SK-N-MC (cell line): ENCODE measurements at places on chromosomes 3 and 15.

DNA sequence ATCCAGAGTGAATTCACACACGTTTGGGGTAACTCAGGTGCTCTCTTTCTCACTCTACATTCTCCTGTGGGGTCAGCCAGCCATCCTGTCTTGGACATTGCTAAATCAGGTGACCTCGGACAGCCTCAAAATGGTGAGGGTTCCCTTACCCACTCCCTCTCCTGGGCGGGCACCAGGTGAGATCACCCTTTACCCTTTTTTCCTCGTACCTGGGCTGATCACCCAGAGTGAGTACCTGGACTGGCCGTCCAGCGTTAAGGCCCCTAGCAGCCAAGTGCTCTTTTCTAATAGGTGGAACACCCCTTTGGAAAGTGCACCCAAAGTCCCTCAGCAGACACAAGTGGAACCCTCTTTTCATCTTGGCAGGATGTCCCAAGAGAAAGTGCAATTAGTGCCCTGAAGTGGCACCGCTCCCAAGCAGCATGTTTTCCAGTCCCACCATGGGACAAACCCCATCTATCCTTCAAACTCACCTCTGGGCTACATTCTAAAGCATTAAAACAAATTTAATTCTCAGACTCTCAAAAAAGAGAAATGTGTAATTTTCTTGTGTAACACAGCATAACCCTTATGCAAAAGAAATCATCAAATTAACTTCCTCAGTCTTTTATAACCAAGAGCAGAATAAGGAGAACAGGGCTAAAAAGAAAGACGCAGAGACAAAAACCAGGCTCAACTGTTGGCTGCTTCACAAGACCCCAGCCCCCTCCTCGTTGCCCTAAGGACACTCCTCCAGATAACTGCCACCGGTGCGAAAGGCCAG, 20.7 kb downstream of the TRANK1 start:
- no peak for DNase-seq

- no peak for DNase-seq
Observed at GRCh38 chr3:37310666-37311050, 136.3 kb upstream of the LRRFIP2 start.

- no peak for DNase-seq
Observed at GRCh38 chr3:37287776-37288175, 113.4 kb upstream of the LRRFIP2 start.

DNA sequence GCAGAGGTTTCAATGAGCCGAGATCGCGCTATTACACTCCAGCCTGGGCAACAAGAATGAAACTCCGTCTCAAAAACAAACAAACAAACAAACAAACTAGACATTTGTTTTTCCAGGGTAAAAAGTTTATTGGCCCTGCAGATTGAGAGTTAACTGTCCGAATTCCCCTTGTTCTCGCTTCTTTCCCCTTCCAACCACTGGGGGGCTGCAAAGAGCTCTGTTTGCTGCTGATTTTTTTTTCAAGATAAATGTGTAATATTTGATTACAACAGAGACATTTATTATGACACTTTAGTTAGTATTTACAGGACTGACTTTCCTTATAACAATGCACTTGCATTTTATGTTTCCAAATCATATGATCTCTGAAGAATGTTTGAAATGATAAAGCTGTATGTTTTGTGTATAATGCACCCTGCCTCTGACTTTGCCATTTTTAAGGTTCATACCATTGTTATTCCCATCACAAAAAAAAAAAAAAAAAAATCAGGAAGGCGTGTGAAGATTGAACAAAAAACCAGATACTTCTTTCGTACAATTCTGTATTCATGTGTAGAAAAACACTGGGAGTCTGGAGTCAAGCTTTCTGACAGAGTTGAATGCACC, 2.8 kb downstream of the CLSTN2 start:
- DNase-seq: peak; percentile 55

DNA sequence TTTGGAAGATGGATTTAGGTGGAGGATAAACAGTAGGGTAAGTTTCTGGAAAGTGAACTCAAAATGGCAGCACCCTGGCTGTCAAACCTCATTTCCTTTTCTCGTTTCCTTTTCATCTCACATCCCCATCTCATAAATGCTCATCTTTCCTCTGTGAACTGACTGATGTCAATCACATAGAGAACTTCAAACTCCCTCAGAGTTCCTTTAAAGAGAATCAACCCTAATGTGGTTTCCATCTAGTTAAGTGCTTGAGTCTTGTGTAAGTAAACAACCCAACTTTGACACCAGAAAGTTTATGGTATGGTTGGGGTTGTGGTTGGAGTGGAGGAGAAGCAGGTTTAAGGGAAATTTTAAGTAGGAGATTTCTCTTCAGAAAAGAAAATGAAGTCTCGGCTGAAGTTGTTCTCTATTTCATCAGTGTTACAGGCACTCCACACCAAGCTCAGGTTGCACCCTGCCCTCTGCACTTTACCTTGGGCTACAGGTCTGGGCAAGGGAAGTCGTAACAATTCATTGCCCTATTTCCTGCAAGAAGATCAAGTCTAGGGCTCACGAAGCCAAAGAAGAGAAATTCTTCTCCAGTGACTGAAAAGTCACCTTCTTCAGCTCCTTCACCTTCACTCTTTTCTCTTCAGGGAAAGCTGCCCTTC, 34.4 kb upstream of the TNIK start:
- no peak for DNase-seq

GRCh38 chr3:66237552-66237951, 16.8 kb downstream of the SLC25A26 start:
- no peak for DNase-seq

DNA sequence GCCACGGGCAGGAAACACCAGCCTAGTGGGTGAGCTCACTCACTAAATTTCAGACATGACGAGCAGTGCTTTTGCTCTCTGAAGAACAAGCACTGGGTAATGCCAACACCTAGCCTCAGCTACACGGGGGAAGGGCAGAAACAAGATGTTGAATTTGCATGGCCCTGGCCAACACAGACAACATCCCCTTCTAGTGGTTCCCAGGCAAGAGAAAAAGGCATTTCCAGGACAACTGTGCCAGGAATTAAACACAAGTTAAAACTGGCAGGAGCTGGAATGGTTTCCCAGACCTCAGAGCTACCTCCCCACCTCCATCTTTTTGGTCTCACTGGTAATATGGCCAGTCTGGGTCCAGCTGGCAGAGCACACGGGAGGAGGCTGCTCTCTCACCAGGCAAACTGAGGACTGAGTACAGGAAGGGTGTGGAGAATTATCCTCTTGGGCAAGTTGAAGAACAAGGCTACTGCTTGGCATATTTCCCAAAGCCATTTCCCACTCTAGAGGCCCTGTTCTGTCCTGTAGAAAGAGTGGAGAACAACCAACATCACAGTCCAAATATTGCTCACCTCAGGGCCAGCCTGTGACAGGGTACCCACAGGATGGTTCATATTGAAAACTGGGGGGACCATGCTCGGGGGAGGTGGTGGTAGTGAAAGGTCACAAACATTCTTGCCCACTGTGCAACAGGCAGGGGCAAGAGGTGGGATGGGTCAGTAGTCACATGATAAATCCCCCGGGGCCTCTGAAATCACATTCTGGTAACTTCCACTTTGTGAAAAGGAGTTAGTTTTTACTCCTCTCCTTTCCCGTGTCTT, 26.5 kb downstream of the TSPAN3 start:
- DNase-seq: no peak

DNA sequence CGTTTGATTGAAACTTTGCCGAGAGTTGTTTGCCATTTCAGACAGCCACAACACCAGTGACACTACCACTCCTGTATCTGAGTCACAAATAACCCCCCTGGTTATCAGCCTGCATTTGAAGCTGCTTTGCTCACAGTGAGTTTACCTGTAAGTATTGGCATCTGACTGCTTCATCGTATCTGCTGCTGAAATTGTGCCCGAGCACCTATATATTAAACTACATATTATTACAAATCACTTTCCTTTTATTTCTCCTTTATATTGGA, 39.2 kb upstream of the SPSB4 start:
- no peak for DNase-seq

GRCh38 chr3:2334921-2335320, 236.3 kb downstream of the CNTN4 start:
- DNase-seq: no peak

GRCh38 chr15:62985768-62986167, 56.8 kb upstream of the TPM1 start:
- no peak for DNase-seq

- DNase-seq: no peak
Observed at GRCh38 chr15:41001524-41002214, 48.4 kb downstream of the CHAC1 start.

DNA sequence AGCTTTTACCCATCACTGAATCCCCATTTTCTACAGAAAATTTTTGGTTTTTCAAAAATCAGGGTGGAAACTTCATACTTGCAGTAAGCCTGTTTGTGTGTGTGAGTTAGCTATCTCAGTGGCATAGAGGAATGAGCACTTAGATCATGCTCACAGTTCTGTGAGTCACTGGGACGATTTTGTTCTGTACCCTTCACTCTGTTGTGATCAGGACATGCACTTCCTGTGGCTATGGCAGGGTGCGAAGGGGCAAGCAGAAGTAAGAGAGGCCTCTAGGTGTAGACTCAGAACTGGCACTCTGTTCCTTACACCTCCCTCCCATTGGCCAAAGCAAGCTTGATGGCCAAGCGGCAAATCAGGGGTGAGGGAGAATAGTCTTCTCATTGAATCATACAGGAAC, 11.6 kb downstream of the NIPA2 start:
- DNase-seq: no peak

DNA sequence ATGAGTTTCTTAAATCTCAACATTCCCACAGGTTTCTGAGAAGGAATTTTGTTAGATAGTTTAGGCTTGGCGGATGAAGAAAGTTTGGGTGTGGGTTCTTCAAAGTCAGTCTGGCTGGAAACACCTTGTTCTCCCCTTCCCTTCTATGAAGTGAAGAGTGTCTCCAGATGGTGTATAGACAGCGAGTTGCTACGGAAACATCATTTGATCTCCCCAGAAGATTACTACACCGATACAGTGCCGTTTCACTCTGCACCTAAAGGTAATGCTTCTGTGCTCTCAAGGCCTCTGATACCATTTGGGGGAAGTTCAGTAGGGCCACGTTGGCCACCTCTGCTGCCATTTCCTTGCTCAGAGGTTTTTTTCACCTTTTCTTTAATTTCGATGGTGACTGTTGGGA, 20.6 kb downstream of the DLEC1 start:
- no peak for DNase-seq

GRCh38 chr3:137171834-137172603, 214.2 kb downstream of the IL20RB start:
- no peak for DNase-seq

DNA sequence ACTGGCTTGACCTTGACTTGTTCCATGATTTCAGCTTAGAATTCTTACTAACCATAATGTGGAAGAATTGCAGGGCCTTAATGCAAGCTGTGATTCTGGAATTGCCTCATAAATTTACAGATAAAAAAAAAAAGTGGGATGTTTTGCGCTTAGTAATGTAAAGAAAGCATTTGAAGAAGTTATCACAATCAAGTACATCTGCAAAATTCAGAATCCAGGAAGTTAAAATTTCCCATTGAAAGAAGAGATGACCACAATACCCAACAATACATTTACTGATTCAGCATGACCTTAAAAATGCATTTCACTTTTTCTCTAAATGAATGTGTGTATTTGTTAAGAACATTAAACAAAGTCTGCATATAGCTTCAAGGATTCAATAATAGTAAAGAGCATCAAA, 65.1 kb upstream of the CCNL1 start:
- no peak for DNase-seq

- no peak for DNase-seq
Observed at GRCh38 chr15:29969562-29970401, 113.0 kb upstream of the GOLGA8J start.

GRCh38 chr15:41055706-41056105, 60.4 kb downstream of the INO80 start:
- no peak for DNase-seq

GRCh38 chr3:171685116-171685895, 125.0 kb downstream of the PLD1 start:
- DNase-seq: no peak

- no peak for DNase-seq
Observed at GRCh38 chr15:72342385-72342784, 22.4 kb upstream of the CELF6 start.

DNA sequence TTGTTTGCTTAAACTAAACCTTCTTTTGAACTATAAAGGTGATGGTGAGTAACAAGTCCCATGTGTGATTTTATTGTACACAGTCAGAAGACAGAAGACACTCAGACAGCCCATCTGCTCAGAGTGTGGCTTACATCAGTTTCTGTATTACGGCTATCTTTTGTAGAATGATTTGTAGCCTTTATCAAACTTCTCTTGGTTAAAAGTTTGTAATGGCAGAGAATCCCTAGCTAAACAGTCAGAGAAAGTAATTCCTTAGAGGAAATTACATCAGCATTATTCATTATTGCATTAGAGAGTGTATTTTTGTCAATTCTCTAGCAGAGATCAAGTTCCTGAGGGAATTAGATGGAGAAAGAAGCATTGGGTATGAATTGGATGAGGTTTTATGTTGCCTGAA, 500.8 kb downstream of the CNTN4 start:
- peak; percentile 12 for DNase-seq

DNA sequence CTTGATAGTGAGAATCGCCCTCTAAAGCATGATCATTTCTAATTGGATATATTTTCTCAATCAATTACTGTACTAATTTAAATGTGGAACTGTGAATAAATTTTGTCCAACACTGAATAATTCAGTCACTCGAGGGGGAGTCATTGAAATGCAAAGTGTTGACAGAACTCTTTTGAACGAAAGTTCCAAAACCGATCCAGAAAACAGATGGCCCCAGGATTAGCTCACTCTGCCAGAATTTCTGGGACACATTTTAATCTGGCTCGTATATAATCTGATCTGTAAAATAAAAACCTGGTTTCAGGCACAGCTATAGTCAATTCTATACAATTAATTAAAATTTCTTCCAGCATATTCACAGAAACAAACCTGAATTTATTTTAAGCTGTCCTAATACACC, 580.4 kb downstream of the ROBO1 start:
- DNase-seq: no peak

DNA sequence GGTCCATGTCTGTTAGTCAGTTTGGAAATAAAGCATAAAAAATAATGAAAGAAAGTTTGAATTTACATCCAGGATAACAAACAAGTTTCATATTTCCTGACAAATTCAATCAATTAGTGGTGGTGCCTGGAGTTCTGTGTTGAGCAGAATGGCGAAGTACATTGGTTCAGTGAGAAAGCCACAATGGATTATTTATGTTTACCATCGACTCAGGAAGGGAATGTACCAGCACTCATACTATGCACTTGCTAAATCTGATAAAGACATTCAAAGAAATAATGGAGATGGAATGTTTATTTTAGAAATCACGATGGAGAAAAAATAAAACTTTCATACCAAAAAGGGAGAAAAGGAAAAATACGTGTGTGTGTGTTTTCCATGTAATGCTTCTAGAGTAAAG, 45.3 kb upstream of the MME start:
- no peak for DNase-seq

GRCh38 chr3:99402755-99403154, 235.6 kb upstream of the COL8A1 start:
- DNase-seq: no peak
